ENCODE measurements at places on chromosomes 6 and 20.

GRCh38 chr6:150075034-150075421 is 6.1 kb upstream of the ULBP3 start:
- DNase-seq = no peak

DNA sequence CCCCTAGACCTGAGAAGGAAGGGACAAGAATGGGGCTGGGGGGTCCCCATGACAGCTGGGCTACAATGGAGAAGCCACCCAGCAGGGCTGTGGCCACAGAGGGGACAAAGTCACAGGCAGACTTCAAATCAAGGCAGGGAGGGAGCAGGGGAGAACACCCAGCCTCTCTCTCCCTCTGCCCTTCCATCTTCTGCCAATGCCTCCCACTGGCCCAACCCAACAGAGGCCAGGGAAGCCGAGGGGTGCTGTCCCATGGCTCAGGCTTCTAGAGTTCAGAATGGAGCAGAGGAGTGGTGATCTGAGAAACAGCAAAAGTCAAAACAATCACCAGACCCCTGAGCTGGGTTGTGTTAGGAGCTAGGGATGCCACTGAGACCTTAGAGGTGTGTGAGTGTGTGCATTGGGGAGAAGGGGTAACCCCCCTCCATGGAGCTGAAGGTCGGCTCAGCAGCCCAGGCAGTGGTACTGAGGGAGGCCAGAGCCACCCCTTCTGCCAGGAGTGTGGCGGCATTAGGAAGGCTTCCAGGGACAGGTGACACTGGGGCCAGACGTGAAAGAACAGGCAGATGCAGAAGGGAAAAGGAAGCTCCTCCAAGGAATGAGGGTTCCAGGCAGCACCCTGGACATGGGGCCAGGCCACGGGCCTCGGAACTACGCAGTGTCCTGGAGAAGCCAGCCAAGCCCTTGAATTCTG is 12.0 kb downstream of the GLP1R start:
- no peak for DNase-seq

- no peak for DNase-seq
These were observed 39.7 kb downstream of the MAP3K5 start for GRCh38 chr6:136752554-136752953.

- no peak for DNase-seq
These were observed 204.0 kb upstream of the MOCS1 start for GRCh38 chr6:40138273-40138720.

GRCh38 chr20:46228670-46229069 is 79.6 kb downstream of the CDH22 start:
- DNase-seq = no peak

DNA sequence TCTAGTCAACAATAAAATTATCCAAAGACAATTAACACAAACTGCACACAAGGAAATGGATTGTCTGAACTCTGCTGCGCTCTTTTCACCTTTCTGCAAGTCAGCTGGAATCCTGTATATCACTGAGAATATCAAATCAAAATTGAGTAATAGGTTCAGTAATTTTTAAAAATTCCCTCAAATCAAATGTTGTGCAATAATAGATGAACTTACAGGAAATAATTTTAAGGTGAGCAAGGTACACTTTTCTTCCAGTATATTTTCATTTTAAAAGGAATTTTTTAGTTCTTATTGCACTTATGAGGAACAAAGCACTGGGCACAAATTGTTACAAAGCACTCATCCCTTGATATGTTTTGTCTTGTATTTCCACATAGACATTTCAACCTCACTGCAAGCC is 1.2 kb downstream of the SAYSD1 start:
- no peak for DNase-seq

GRCh38 chr6:85111481-85112011 is 338.3 kb upstream of the NT5E start:
- DNase-seq = no peak

DNA sequence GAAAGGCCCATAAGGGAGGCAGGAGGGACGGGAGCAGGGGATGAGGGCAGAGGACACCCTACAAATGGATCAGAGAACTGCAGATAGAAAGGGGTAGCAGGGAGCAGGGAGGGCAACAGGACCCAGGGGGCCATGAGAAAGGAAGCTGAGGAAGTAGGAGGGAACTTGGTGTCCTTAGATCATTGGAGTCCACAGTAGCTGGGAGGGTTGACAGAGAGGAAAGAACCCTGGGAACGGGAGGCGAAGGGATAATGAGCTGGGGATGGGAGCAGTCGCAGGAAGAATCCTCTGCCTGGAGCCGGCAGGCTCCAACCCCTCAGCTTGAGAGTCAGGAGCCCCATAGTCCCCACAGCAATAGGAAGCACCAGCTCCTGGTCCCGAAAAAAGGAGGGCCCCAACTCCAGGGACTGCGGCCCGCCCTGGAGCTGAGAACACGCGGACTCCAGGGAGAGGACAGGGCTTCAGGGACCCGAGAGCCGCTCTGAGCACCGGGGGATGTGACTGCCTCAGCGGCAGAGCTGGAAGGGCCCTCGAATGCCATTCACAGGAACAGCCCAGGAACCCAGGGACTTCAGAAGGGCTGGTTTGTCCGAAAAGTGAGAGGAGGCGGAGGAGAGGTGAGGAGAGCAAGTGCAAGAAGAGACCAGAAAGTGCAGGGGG is 32.7 kb downstream of the HLA-A start:
- no peak for DNase-seq

GRCh38 chr20:32296819-32297420 is 19.5 kb downstream of the KIF3B start:
- no peak for DNase-seq

DNA sequence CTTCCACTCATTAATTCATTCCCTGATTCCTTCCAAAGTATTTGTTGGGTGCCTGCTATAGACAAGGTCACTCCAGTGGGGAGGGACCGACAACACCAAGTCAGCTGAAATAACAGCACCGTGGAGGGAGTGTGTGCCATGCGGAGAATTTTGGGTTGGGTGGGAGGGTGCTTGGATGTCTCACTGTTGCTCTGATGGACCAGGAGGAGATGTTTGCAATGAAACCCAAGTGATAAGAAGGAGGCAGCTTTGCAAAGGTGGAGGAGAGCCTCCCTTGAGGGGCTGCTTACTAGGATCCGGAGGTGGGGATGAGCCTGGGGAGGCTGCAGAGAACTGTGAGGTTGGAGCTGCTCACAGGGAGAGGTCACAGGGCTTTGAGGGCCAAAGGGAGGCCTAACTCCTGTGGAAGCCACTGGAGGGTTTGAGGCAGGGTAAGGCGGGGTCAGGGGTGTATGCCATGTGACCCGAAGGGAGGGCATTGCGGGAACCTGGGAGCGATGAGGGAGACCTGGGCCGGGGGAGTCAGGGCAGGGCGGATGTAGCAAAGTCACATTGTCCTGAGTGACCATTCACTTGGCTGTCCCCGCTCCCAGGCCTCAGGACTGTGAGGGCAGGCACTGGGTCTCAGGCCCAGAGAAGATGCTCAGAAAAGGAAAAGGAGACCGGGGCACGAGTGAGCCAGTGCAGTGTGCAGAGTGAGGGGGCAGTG is 124.5 kb downstream of the PHACTR3 start:
- no peak for DNase-seq

GRCh38 chr20:14336686-14337085 is 726 bp downstream of the FLRT3 start:
- DNase-seq = peak; percentile 18

- DNase-seq = no peak
These were observed 145.2 kb downstream of the ZNF217 start for GRCh38 chr20:53448426-53448825.

GRCh38 chr6:97697456-97697855 is 414.4 kb upstream of the MMS22L start:
- no peak for DNase-seq

DNA sequence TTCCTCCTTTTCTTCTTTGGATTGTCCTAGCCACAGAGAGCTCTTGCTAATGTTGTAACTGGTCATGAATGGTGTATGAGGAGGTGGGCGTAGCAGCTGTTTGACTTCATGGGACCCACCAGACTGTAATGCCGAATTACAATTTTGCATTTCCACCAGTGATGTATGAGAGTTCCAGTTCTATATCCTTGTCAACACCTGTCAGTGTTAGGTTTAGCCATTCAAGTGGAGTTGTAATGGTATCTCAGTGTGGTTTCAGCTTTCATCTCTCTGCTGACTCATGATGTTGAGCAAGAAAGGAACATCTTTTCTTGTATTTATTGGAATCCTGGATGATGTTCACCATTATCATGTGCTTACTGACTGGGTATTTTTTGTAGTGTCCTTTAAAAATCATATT is 5.1 kb downstream of the IGF2R start:
- DNase-seq = peak; percentile 45

DNA sequence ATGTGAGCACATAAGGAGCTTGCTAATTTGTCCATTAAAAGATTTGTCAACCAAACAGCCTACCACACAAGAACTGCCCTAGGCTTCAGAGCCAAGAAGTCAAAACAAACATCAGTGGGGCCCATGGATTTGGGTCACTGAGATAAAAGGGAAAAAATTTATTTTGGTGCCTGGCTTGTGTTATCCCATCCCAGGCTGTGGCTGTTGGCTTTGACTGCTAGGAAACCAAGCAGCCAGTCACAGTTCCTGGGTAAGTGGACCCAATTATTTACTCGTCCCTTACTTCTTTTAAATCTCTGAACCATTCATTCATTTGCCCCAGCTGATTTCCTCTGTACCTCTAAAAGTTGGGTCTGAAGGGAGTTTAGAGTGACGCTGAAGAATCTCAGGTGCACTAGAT is 41.3 kb downstream of the EDN1 start:
- no peak for DNase-seq

DNA sequence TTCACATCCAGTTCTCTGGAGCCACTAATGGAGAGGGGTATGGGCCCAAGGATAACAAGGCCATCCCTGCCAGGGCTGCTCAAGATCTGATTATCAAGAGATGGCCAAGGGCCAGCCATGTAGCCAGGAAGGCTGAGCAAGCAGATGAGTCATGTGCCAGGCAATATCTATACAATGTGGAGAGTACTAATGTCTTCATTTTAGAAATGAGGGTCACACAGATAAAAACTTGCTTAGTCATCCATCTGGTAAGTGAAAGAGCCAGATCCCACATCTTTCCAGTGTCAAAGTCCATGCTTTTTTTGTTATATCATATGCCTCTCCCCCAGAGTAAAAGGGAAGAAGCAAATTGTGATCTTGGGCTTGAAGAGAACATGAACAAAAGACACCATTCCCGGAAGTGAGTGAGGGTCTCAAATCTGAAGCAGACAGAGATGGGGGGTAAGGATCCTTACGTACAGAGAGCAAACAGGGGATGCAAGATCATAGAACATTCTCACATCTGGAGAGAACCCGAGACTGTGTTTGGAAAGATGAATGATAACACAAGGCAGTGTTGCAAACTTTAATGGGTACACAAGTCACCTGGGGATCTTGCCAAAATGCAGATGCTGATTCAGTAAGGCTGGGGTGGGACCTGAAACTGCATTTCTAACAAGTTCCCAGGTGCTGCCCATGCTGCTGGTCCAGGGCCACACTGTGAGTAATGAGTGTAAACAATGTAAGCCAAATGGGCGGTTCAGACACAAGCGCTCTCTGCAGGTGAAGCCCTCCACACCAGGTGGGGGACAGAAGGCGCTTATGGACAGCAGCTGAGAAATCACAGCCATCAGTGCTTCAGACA is 20.0 kb upstream of the GSTA3 start:
- DNase-seq = peak; percentile 85

DNA sequence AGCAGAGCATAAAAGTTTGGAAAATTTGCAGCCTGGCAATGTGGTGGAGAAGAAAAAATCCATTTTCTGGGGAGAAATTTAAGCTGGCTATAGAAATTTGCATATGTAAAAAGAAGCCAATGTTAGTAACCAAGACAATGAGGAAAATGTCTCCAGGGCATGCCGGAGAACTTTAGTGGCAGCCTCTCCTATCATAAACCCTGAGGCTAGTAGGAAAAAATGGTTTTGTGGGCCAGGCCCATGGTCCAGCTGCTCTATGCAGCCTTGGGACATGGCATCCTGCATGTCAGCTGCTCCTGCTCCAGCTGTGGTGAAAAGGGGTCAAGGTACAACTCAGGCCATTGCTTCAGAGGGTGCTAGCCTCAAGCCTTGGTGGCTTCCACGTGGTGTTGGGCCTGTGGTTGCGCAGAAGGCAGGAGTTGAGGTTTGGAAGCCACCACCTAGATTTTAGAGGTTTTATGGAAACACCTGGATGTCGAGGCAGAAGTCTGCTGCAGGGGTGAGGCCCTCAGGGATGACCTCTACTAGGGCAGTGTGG is 101.8 kb upstream of the SYNCRIP start:
- no peak for DNase-seq

GRCh38 chr20:11101243-11101642 is 427.4 kb upstream of the JAG1 start:
- no peak for DNase-seq

All from RWPE1 (cell line).